ENCODE measurements at places on chromosomes 1 and 21.

GRCh38 chr1:203244776-203245175 is 15.3 kb upstream of the CHIT1 start:
- DNase-seq, result no peak

DNA sequence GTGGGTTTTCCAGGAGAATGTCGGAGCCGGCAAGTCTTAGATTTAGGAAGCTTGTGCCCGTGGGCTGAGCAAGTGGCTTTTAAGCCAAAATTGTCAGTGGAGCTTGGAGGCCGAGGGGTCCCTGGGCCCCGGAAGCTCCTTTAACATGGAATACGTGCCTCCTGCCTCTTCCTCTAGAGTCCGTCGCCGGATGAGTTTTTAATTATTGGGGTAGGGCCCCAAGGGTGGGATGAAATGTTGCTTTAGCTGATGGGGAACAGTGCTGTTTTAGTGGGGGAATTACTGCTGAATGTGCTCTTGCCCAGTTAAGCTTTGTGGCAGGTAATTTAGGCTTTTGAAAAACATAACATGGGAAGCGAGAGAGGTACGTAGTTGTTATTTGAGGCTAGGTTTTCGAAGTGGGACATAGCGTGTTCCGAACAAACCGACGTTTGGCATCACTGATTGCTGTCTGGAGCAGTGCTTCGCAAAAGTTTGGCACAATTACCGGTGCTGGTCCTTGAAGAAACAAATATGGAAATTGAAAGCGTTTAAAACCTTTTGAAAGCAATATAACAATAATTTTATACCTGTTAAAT is 786 bp downstream of the RPL5 start:
- DNase-seq, result no peak

- no peak for DNase-seq
These were observed 166.7 kb downstream of the SIPA1L2 start for GRCh38 chr1:232463225-232463624.

DNA sequence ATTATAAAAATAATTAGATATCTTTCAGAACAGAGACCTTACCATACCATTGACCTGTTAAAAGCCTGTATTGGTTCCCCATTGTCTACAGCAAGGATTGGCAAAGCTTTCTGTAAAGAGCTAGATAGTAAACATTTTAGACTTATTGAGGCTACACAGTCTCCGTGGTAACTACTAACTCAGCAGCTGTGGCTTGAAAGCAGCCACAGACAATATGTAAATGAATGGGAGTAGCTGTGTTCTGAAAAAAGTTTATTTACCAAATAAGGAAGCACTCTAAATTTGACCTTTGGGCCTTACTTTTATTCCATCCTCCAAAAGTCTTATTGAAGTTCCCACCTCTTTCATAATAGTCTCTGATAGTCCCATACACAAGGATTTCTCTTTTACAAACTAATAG is 39.7 kb downstream of the NUP210L start:
- no peak for DNase-seq

DNA sequence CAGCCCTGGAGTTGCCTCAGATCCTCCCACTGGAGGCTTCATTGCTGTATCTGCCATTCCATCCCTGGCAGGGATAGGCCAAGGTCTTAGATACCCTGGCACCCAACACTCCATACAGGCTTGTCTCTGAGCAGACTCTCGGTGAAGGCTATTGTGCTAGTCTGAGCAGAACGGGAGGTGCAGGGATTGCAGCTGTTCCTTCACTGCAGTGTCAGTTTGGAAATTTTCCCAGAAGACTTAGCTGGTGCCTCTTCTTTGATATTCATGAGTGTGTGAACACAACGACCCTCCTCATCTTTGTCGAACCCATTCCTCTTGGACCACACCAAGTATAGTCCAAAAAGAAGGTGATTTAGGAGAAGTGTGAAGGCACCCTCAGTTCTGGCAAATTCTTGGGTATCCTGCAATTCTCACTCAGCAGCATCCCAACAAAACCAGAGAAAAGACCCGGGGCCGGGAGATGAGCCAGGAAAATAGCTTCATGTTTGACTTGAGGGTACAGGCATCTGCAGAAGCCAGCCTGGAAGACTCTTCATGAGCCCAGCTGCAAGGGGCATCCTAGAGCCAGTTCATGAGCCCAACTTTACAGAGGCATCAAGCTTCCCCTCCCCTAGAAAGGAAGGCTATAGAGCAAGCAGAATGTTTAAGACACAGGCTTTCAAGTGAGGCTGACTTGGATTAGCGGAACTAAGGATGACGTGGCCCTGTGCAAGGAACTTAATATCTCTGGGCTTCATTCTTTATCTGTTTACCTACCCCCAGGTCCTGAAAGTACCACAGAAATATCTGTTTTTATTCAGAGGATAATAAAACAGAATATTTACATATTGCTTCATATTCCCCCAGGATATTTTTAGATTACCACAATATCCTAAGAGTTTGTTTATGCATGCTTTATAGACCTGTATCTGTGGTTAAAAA is 38.8 kb upstream of the HAO2 start:
- no peak for DNase-seq

GRCh38 chr1:173864179-173864867 is 3.5 kb downstream of the GAS5 start:
- DNase-seq, result no peak

DNA sequence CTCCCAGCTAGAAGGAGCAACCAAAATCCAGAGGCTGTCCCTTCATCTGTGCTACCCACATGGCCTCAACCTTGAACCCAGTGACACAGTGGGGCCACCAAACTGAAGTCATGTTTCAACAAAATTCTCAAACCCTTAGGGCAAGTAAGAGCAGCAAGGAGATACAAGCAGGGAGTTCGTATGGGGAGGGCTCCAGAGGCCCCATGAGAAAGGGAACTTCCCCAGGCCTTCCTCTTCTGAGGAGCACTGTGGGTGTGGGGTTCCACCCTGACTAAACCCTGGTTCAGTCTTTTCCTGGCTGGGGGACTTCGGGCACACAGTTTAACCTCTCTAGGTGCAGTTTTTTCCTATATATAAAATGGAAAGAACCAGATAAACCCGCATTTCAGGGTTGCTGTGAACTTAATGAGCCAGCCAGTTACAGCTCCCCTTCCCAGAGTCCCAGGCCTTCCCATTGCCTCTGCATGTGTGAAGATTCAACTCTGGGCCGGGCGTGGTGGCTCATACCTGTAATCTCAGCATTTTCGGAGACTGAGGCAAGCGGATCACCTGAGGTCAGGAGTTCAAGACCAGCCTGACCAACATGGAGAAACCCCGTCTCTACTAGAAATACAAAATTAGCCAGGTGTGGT is 8.0 kb upstream of the THEMIS2 start:
- DNase-seq, result no peak

- DNase-seq, result no peak
These were observed 125.2 kb downstream of the MAGI3 start for GRCh38 chr1:113515498-113515897.

DNA sequence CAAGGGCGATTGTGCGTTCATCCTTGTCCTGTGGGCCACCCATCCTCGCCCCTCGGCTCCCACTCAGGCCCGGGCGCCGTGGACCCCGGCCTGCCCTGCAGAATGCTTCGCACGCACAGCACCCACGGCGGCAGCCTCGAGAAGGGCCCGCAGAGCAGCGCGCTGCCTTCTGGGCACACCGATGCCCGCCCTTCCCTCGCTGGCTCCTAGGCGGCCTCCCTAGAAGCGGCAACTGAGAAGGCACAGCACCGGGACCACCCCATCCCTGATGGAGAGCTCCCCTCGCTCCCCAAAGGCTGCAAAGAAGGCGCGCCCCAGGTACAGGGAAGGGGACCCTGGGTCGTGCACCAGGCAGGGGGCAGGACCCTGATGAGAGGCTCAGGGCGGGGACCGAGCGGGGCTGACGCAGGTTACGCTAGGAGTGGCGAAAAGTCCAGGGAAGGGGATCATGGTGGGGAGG is 971 bp downstream of the CAPZB start:
- DNase-seq, result no peak

GRCh38 chr1:36471830-36472641 is 7.9 kb upstream of the MRPS15 start:
- no peak for DNase-seq

- no peak for DNase-seq
These were observed 399.9 kb downstream of the HLX start for GRCh38 chr1:221279146-221279545.

DNA sequence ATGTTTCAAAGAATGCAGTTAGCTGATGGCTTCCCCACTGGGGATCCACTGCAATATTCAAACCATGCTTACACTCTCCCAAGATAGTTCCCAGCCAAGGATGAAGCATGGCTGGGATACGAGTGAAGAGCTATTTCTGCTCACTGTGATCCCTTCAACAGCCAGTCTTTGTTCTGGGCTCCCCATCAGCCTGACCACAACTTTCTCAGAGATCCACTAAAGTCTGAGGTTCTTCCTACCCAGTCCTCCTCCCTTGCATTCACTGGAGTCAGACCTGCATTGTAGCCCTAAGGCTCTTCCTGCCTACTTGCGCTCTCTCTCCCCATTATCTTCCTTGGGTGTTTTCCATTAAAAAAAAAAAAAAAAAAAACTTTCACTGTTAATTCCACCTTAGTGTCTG is 101.4 kb downstream of the TTLL7 start:
- no peak for DNase-seq

DNA sequence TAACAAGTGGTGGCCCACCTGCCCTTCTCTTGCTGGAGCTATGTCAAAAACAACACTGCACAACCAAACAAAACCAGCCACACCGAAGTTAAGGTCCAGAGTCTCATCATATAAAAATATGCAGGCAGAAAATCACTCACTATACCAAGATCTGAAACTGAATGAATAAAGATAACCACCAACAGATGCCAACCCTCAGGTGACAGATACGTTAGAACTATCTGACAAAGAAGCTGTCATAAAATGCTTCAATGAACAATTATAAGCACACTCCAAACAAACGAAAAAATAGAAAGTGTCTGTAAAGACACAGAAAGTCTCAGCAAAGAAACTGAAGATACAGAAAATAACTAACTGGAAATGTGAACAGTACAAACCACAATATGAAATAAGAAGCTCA is 14.0 kb downstream of the ZNF496 start:
- DNase-seq, result no peak

GRCh38 chr21:27346041-27346448 is 379.2 kb upstream of the ADAMTS5 start:
- DNase-seq, result no peak

DNA sequence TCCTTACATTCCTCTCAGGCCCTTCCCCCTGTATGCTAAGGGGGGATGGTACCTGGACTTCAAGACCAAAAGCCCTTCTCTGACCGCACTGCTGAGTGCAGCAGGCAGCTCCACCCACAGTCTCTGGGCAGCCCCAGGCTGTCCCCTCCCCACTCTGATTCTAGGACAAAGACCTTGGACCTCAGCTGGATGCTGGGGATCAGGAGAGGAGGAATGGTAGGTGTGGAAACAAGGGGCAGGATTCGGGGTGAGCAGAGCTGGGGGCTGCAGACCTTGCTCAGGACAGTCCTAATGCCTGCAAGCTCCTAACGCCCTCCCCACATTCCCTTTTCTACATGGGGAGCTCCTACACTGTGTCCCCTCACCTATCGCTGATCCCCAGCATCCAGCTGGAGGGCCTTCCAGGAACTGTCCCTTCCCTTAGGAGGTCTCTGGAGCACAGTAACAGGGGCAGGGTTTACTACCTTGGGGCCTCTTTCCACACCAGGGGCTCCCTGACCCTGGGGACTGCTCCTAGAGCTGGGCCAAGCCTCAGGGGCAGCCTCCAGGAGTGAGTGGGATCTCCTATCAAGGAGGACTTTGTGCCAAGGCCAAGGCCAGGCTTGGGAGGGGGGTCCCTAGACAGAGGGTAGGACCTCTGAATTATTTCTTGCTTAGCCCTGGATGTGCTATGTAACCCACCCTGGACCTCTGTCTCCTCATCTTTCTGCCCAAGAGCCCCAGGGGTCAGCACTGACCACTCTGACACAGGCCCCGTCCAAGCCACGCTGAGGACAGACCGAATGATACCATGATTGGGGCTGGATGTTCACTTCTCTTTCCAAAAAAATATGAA is 5.6 kb downstream of the CLDN19 start:
- DNase-seq, result no peak

DNA sequence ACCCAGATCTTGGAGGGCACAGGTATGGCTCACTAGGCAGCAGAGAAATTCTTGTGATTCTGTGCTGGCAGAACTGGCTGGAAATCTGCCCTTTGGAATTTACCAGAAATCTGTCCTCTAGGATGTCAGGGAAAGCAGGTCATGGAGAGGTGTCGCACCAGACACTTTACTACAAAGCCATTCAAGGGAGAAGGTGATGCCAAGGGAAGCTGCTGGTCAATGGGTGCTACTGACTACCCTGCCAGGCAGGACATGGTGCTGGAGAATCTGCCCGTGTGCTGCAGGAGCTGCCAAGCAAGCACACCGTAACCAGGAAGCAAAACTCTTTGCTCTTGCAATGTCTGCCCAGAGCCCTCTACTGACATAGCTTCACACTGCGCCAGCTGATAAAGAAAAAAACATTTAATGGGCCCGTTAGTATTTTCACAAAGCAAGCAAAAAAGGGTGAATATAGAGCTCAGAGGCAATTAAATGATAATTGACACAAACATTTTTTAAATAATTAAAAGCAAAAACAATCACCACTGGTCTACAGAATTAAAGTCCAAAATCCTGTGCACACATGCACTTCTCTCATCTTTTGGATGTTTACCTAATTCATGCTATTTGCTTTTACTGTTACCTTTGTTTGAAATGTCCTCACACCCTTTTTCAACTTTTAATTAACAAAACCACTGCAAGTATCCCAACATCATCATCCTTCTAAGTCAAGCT is 7.2 kb upstream of the FBXO28 start:
- peak; percentile 43 for DNase-seq

- no peak for DNase-seq
These were observed 390.6 kb downstream of the KCTD3 start for GRCh38 chr1:215957663-215958062.

- no peak for DNase-seq
These were observed 151.6 kb downstream of the KCTD3 start for GRCh38 chr1:215718575-215719287.

- no peak for DNase-seq
These were observed 707 bp downstream of the PRCC start for GRCh38 chr1:156767879-156768604.

DNA sequence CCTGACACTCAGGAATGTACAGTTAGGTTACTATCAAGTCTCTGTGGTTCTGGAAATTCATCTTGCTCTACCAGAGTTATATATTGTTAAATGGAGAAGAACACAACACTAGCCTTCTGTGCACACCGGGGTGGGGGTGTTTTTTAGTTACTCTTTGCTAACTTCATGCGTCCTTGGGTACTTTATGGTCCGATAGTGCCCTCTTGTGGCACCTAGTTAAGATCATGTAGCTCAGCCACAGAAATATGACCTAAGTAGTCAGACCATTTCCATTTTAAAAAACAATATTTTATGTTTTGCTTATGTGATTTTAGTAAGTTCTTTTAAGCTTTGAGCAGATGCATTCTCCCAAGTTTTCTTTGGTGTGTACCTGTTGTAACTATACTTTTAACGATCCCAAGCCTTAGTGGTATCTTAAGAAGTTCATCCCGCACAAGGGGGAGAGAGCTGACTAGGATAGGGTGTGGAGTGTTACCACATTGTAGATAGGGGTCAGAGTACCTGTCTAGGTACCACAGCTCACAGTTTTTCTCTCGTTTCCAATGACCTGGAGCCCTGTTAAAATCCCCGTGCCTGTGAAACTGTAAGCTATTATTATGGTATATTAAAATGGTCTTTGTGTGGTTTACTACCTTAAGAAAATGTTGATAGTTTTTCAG is 20.6 kb upstream of the SH3D21 start:
- peak; percentile 68 for DNase-seq

- no peak for DNase-seq
These were observed 3.7 kb upstream of the IRF6 start for GRCh38 chr1:209809611-209810010.

All from SW 1271 (cell line).